ENCODE measurements at places on chromosomes 7 and 10.

- DNase-seq = no peak
These were observed 471.7 kb upstream of the GALNT17 start for GRCh38 chr7:70660154-70660818.

DNA sequence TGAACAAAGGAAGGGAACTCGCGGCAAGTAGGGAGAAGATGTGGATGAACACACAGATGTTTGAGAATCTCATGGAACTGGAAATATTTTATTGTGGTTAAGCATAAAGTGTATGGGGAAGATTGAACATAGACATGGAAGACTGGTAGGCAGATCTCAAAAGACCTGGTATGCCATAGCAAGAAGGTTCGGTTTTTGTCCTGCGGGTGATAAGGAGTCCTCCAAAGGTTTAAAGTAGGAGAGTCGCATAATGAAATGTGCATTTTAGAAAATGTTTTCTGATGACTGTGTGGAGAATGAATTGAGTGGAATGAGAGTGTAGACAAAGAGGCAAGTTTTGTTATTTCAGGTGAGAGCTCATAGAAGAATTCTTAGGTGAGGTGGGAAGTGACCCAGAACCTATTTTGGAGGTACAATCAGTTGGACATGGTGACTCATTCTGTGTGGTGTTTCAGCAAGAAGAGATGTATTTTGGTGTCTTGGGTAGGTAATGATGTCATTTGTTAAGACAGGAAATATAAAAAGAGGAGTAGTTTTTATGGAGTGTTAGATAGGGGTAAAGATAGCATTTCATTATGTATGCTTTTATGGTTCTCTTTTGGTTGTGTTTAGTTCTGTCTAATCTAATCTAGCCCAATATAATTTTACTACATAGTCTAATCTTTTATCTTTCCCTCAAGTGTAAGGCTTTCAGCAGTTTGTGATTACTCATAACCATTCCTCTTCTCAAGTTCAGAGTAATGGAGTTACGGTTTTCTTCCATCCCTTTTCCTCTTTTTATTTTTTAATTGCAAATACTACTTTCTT, 239.2 kb downstream of the EXOC4 start:
- DNase-seq = no peak

DNA sequence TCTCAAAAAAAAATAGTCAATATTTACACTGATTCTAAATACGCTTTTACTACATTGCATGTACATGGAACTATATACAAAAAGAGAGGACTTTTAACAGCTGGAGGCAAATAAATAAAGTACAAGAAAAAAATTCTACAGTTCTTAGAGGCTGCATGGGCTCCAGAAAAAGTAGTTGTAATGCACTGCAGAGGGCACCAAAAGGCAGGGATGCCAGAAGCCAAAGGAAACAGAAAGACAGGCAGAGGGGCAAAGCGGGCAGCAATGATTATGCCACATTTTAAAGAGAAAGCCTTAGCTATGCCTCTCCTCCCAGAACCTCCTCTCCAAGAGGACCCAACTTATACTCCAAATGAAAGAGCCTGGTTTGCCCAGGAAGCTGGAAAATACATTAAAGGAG, 11.6 kb upstream of the ADCK2 start:
- no peak for DNase-seq

- DNase-seq = no peak
These were observed 37.0 kb downstream of the SNX13 start for GRCh38 chr7:17903337-17903736.

- DNase-seq = no peak
These were observed 289.7 kb upstream of the TMEM229A start for GRCh38 chr7:124322561-124322960.

- no peak for DNase-seq
These were observed 19.6 kb downstream of the GIMAP5 start for GRCh38 chr7:150756858-150757257.

DNA sequence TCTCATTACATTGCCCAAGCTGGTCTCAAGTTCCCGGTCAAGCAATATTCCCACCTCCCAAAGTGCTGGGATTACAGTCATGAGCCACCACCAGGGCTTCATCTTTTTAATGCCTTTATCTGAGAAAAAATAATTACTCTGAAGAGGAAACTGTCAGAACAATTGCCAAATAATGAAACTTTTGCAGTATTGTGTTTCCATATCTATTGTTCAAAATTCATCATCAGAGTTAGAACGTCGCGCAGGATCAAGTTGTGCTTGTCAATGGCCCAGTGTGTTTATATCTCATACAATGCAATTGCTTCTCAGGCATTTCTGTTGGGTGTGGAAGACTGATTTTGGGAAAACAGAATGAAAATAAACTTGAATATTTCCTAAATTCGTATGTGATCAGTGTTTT, 143.1 kb downstream of the ARID5B start:
- DNase-seq = no peak

- no peak for DNase-seq
These were observed 86.2 kb downstream of the GLRX3 start for GRCh38 chr10:130222381-130222780.

DNA sequence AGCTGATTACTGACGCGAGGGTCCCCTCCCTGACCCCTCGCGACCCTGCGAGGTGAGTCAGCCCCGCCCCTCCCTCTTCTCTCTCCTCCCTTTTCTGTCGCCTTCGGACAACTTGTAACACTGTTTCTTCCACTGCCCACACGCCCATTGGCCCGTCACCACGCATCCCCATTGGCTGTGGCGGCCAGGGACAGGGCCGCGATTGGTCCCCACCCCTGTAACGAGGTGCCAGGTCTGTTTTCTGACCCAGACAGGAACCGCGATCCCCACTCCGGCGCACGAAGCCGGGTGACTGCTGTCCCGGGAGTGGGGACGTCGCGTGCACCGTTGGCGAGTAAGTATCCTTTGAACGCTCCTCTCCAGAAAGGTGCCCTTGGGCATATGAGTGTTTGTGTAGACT, at the start of gene STRA8:
Gene STRA8, plus strand, starts transcription at position 269 of the 400 bp plus-strand sequence. CDS start 6,687 bp downstream, outside the sequence.
- DNase-seq = no peak

DNA sequence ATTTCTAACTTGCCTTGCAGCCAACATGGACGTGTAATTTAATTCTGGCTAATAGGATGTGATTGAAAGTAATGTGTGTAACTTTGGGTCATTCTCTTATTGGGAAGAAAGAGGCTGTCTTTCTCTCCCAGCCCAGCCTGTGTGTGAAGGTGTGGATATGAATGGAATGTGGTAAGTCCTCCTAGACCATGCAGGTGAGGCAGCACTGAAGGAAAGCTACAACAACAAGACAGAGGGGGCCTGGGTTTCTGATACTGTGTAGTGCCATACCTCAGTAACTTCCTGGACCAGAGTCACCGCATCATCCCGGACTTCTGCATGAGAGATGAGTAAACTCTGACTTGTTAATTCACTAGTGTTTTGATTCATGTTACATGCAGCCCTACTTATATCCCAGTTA, 237.0 kb downstream of the EXOC4 start:
- no peak for DNase-seq

- no peak for DNase-seq
These were observed 318.2 kb downstream of the SFMBT2 start for GRCh38 chr10:7092603-7093002.

DNA sequence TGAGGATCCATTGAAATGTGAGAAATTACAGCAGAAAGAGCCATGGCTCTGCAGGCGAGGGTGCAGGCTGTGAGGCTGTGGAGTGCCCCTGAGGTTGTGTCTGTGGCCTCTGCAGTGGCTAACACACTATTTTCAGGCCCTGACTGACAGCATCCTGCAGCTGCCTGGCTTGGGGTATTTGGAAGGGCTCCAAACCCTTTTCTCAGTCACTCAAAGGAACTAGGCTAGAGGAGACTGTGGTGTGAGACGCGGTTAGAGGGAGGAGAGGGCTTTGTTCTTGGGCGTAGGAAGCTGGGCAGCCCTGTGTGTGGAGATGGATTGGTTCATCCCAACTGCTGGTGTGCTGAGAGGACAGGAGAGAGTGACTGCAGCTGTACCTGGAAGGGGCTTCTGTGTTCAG, 134.9 kb downstream of the RAMP3 start:
- DNase-seq = no peak

All from body of pancreas (tissue), 4 donors.